ENCODE measurements at places on chromosomes 12 and 14. TPM values are rescaled to one million over a fixed set of nuclear protein-coding genes. Genes with fewer than 3 reads are reported as not detected.
A peak's percentile ranks its signal among the peaks of the same experiment; 100 is the strongest.

The C12orf76 gene
- polyA plus RNA-seq, result 7.5 TPM

DNA sequence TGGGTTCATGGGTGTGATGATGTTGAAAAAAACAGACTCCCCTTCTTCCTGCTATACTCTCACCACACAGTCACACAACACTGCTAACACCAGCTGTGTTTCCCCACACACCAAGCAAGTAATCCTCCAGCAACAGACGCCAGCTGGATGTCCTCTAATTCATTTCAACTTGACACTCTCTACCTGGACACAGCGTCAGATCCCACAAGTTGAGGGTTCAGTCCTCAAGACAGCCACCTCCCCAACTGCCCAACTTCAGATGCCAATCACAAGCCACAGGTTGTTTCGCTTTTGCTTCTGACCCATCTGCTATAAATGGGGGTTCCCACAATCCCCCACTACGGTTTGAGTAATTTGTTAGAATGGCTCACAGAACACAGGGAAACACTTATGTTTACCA lies 49.3 kb downstream of the TMEM30B start:
- no peak for DNase-seq

GRCh38 chr12:92432724-92433441 lies 269.9 kb upstream of the PLEKHG7 start:
- DNase-seq, result no peak

- peak; percentile 13 for DNase-seq
Observed at GRCh38 chr14:47919997-47920396, 244.6 kb upstream of the MDGA2 start.

The IL23A gene
- polyA plus RNA-seq, result not detected

GRCh38 chr14:68133856-68134255 lies 314.3 kb downstream of the RAD51B start:
- no peak for DNase-seq

GRCh38 chr12:7884689-7885088 lies 12.0 kb upstream of the SLC2A14 start:
- no peak for DNase-seq

- no peak for DNase-seq
Observed at GRCh38 chr14:105859717-105860614, 333.6 kb downstream of the TMEM121 start.

The RGS6 gene
- 6.2 TPM for polyA plus RNA-seq

DNA sequence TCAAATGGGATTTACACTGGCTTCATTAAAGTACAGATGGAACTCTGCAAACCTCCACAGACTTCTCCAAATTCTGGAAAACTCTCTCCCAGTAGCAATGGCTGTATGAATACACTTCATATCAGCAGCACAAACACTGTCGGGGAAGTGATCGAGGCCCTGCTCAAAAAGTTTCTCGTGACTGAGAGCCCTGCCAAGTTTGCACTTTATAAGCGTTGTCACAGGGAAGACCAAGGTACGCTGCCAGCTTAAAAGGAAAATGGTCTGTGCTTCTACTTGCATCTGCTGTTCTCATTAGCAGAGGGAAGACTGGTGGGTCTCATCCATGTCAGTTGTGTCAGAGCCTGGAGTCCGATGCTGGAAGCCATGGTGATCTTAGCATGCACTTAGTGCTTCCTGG lies 71.0 kb downstream of the GNS start:
- no peak for DNase-seq

The KRT83 gene
- not detected for polyA plus RNA-seq

DNA sequence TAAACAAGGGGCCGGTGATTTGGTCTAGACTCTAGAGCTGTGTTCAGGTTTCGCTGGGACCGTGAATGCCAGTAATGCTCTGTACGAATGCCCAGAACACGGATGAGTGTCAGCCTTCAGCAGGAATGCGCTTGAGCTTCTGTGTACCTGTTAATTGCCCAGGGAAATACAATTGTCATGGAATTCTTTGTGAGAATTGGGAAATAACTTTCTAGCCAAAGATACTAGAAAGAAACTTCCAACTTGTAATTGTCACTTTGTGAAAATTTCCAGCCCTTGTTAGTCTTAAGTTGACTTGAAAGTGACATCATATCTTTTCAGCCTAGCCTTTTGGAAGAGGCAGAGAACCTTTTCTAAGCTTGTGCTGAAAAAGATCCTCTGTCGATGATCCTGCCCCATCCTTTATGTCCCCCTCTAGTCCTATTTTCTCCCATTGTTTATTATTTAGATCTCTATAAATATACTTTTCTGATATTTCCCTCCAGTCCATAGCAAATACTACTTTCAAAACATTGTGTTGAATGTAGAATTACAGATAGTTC lies 2.7 kb downstream of the CHST11 start:
- DNase-seq, result no peak

GRCh38 chr12:100753837-100754236 lies 40.7 kb upstream of the ANO4 start:
- DNase-seq, result no peak

DNA sequence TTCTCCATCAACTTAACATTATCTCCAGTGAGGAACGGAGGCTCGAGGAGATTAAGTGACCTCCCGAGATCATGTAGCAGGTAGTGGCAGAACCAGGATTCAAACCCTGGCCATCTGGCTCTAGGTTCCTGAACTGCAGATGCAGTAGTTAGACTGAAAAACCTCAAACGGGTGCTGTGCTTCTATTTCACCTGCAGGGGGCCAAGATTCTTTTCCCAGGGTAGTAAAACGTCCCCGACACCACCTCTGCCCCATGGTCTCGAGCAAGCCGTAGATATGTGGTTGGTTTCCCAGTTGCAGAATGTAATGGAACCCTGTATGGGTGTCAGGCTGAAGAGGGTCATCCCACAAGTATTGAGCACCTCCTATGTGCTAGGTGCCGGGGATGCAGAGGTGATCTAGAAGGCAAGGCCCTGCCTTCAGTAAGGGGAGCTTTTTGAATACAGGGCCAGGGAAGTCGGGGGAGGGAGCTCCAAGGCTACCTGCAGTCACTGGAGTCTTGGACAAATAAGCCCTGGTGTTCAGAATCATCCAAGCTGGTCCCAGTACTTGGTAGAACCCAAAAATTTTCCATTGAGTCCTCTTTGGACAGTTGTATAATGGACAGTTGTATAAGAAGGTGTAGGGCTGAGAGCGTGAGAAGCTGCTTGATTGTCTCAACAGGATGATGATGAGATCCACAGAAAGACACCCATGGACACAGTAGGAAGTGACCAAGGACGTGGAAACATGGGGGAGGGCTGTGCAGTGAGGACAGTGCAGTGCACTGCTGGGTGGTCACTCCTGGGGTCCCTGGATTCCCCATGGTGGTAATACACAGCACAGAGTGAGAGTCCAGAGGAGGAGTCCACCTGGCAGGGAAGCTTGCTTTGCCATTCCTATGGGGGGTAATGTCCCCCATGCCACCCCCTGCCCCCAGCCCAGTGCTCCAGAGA lies 197.2 kb downstream of the CHST11 start:
- DNase-seq, result no peak

GRCh38 chr14:58607952-58608317 lies 29.8 kb upstream of the DACT1 start:
- DNase-seq, result no peak

DNA sequence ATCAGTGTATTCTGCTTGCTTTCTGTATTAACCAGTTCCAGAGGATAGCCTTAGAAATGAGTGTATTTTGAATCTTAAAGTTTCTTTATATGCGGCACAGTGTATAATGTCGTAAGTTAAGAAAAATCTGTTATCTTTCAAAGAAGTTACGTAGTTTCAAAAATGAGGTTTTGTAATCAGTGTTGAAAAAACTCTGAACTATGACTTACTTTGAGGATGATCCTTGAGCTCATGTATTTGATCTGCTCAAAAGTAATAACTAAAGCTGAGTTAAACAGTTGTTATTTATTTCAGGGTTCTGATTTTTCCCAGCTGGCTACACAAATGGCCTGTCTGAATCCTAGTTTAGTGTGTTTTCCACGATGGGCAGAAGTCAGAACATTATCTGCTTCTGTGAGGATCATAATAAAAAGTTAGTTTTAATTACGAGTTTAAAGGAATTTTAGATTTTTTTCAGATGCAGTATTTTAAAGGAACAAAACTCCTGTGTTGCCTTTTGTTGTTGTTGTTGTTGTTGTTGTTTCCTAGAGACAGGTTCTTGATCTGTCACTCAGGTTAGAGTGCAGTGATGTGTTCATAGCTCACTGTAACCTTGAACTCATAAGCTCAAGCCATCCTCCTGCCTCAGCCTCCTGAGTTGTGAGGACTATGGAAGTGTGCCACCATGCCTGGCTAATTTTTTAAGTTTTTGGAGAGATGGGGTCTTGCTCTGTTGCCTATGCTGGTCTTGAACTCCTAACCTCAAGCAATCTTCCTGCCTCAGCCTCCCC lies 52.9 kb downstream of the GPATCH2L start:
- DNase-seq, result no peak

GRCh38 chr14:68216079-68216478 lies 396.5 kb downstream of the RAD51B start:
- DNase-seq, result no peak

DNA sequence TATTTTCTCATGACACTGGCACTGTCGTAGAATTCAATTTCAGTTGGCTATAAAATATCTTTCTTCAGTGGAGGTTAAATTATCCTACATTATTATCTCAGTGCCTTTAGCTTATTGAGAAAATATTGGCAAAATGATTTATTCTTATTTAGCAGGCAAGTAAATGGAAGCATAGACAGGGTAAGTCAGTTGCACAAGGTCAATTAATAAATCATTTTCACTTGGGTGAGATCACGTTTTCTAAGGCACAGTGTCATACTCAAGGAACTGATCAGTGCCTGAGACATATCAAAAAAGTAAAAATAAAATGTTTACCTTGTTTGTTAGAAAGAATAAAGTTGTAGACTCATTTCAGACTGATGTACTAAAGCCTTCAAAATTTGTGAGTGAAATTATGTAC lies 95.0 kb downstream of the ACSS3 start:
- DNase-seq, result no peak

The ZFYVE26 gene
- 7.5 TPM for polyA plus RNA-seq
